ENCODE measurements at places on chromosomes 7 and 10.

GRCh38 chr7:4144172-4144701 lies 537.9 kb upstream of the FOXK1 start:
- no peak for DNase-seq

DNA sequence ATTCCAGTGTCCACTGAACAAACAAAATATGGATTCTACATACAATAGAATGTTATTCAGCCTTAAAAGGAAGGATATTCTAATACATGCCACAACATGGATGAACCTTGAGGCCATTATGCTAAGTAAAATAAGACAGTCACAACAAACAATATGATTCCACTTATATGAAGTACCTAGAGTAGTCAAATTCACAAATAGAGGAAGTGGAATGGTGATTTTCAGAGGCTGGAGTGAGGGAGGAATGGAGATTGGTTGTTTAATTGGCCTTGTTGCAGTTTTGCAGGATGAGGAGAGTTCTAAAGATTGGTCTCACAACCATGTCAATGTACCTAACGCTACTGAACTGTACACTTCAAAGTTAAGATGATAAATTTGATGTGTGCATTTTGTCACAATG lies 119.6 kb downstream of the CHN2 start:
- no peak for DNase-seq

GRCh38 chr7:8131694-8132605 lies 130.0 kb downstream of the ICA1 start:
- peak; percentile 50 for DNase-seq

DNA sequence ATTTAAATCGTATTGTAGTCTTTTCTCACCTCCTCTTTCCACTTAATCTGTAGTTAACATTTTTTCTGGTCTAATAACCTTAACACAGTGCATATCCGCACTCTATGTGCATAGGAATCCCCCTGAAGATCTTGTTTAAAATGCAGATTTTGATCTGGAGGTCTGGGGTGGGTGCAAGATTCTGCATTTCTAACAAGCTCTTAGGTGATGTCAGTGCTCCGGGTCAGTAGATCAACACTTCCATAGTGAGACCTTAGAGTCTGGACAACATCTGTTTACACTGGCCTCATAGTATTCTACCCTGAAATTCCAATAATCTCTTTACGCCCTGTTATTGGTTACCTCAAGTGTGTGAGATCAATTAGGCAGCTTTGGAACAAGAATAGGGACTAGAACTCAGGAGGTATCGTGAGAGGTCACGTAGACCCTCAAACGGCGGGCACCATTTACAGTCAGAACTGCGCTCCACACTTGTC lies 434 bp upstream of the PLEKHA8 start:
- DNase-seq, result no peak

- DNase-seq, result no peak
Observed at GRCh38 chr10:128027306-128027705, 98.9 kb downstream of the MKI67 start.

- no peak for DNase-seq
Observed at GRCh38 chr7:129970816-129971215, 18.1 kb upstream of the UBE2H start.

DNA sequence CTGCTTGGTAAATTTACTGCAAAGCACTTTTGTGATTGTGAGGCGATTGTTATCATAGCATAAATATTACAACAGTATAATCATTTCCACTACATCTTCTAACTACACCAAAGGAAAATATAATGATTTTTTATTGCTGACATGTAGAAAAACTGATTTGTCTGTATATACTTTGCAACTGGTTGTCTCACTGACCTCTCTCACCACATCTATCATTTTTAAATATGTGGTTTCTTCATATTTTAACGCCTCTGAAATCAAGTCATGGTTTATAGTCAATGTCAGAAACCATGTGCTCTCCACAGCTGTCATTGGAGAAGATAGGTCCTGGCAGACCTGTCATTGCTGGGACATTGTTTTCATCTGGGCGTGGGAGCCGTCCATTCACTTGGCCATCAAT lies 315.4 kb upstream of the KLF6 start:
- DNase-seq, result no peak

- DNase-seq, result no peak
Observed at GRCh38 chr7:117762055-117762454, 111.2 kb downstream of the CTTNBP2 start.

DNA sequence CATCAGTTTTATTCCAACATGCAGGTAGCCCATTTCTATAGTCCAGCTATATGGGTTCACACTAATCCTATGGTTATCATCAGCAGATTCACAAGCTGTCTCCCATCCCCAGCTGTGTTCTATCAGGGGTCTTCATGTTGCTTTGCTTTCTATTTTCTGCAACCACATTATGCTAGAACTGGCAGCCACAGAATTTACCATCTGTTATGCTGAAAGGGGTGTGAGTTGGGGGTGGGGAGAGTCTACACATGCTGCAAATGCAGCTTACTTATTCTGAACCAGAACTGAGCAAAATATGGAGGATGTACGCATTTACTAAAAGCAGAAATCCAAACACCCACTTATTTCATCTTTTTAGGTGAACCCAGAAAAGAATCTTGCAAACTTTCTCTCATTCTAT lies 32.9 kb downstream of the SHTN1 start:
- DNase-seq, result no peak

DNA sequence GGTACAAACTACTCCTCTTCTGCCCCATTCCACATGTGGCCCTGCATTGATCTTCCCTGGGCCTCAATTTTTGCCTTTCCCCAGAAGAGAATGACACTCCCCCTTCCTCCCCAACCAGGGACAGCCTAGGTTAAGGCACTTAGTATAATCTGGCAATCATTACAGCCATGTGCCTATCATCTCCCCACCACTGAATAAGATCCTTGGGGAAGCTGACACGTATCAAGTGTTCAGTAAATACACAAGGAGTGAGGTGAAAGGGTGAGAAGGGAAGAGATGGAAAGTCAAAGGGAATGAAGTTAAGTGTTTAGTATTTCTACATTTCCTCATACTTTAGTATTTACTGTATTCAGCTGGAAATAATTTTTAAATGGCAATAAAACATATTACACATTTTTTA lies 31.9 kb downstream of the FBXW4 start:
- DNase-seq, result no peak

GRCh38 chr7:77985974-77986339 lies 187.4 kb downstream of the PHTF2 start:
- DNase-seq, result no peak

- DNase-seq, result no peak
Observed at GRCh38 chr10:132691711-132692153, 94.2 kb downstream of the NKX6-2 start.

- no peak for DNase-seq
Observed at GRCh38 chr10:36188080-36188453, 546.0 kb upstream of the FZD8 start.

- no peak for DNase-seq
Observed at GRCh38 chr10:93926613-93927012, 32.8 kb downstream of the SLC35G1 start.

GRCh38 chr10:89702121-89702480 lies 711 bp downstream of the KIF20B start:
- DNase-seq, result peak; percentile 8

DNA sequence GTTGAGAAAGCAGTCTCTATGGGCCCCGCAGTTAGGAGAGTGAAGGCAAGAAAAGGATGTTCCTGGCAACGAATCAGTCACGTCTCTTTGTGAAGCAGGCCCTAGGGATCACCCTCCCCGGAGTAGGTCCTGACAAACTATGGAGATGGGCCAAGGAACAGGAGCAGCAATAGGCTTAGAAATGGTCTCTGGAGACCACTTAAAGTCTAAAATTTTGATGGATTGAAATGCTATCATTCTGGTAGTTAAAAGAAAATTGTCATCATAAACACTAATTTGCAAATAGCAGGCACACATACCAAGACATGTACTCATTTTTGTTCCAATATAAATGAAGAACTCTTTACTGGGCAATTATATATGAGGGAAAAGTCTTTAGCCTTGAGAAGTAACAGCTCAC lies 123.5 kb downstream of the ITGB8 start:
- DNase-seq, result no peak

All from CD4-positive, alpha-beta T cell treated with Interleukin-6 for 4 hours (primary cell).